Activated T-helper 1 cell treated with Interleukin-2 at 50 U/mL for 16 hours (primary cell): ENCODE measurements at places on chromosomes 13 and 19.

- DNase-seq: no peak
Observed at GRCh38 chr13:62193919-62194318, 778.3 kb upstream of the PCDH20 start.

DNA sequence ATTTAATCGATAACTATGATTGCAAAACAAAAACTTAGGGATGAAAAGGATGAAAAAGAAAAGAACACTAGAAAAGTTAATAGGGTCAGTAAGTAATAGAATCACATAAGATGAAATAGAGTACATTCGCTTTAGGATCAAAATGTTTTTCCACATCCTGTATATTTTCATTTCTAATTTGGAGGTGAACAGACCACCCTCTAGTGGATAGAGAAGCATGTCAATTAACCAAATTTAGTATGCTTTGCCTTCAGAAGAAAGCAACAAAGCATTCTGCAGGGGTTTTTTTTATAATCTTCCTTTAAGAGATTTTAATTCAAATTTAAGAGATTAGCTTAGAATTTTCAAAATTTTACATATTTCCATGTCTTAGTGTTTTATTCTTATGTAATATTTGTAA is 611.0 kb upstream of the SGCG start:
- DNase-seq: no peak

- no peak for DNase-seq
Observed at GRCh38 chr13:73397496-73398305, 338.9 kb downstream of the KLF5 start.

DNA sequence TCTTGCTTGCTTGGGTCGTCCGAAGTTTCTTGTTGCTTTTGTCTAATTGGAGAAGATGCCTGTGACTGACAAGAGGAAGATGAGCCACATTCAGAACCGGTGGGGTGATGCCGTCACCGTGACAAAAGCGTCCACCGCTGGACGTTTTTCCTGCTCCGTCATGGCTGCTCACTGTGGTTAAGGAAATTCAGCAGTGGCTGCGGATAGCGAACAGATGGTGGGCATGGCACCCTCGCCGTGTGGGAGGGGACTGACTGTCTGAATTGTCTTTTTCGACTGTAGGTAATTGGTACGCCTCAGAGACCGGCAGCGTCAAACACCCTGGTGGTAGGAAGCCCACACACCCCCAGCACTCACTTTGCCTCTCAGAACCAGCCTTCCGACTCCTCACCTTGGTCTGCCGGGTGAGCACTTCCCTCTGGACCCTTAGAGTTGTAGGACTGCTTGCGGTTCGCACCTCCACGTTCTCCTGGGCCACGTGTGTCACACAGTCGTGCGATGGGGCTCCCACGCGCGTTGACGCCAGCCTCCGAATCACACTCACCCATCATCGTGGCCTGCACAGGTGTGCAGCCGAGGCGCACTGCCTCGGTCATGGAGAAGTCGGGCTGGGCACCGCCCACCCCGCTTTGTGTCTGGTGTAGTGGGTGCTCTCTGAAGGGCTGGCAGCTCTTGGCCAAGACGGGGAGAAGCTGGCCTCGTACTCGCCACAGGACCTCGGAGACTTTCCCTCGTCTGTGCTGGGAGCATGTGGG is 26.5 kb downstream of the ATP4B start:
- DNase-seq: no peak

DNA sequence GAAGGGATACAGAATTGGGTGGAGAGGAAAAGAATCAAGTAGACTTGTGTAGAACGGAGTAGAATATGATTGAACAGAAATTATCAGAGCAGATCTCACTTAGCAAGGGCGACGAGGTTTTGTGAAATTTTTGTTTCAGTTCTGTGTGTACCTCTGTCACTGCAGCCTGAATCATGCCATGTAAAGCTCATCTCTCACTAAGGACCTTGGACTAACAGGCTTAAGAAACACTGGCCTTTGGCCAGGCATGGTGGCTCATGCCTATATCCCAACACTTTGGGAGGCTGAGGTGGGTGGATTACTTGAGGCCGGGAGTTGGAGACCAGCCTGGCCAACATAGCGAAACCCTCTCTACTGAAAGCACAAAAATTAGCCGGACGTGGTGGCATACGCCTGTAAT is 62.6 kb downstream of the MYH14 start:
- no peak for DNase-seq

GRCh38 chr19:40521276-40521675 is 54.5 kb downstream of the SPTBN4 start:
- DNase-seq: no peak

DNA sequence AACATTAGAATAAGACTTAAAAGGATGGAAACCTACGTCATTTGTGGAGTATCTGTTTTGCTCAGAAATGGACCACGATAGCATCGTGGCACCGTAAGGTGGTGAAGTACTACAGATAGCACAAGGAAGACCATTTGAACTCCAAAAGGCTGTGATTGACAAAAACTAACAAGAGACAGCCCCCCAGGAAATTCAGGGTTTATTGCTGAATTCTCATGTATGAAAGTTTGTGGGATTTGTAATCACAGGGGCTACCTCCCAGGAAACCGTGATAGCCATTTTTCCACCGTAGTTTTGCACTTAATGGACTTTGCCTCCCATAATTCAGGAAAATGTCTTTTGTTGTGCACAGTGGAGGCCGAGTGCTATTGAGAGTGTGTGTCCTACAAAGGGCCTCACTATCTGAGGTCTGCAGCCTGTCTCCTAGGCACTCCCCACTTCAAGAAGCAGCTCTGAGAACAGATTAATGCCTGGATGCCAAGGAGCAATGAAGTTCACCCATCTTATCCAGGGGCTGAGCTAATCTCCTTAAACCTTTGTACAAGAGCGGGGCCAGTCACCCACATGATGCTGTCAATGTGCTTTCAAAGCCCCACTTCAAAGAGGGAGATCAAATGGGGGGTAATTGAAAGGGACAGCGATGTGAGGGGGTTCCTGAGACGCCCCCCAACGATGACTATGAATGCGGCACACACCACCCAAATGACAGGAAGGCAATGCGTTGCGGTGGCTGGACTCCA is 182.6 kb downstream of the COL4A1 start:
- DNase-seq: no peak

DNA sequence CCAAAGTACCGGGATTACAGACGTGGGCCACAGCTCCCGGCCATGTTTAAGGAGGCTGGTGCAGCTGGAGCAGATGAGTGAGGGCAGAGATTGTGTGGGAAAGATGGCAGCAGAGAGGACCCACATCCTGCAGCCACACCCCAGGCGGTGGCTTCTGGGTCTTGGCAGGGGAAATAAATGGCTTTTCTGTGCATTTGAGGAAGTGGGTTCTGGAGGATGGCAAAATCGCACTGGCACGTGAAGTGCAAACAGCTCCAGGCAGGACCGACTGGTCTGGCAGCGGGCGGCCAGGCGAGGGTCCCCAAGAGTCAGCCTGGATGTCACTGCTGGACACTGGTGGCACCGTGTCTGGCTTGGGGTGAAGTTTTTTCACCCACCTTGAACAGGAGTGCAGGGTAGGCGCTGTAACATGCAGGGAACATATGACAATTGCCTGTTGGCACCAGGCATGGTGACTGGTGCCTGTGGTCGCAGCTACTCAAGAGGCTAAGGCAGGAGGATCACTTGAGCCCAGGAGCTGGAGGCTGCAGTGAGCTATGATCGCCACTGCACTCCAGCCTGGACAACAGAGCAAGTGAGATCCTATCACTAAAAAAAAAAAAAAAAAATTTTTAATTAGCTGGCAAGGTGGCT is 8.4 kb downstream of the B3GNT3 start:
- peak; percentile 42 for DNase-seq

- no peak for DNase-seq
Observed at GRCh38 chr19:41095703-41096102, 7.5 kb downstream of the CYP2A13 start.

DNA sequence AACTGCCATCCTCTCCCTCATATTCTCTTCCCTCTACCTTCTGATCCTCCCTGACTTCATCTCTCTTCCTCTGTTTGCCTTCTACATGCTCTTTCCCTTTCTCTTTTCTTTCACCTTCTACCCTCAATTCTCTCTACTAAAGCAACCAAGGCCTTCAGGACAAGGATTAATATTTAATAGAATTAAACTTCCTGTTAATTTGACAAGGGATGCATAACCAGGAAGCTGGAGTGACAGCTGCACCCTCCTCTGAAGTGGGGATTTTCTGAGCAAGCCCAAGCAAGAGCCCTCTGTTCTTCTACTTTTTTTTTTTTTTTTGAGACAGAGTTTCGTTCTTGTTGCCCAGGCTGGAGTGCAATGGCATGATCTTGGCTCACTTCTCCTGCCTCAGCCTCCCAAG is 63.4 kb upstream of the MED4 start:
- no peak for DNase-seq
